ENCODE measurements at places on chromosomes 5 and 9.
A peak's percentile ranks its signal among the peaks of the same experiment; 100 is the strongest.

DNA sequence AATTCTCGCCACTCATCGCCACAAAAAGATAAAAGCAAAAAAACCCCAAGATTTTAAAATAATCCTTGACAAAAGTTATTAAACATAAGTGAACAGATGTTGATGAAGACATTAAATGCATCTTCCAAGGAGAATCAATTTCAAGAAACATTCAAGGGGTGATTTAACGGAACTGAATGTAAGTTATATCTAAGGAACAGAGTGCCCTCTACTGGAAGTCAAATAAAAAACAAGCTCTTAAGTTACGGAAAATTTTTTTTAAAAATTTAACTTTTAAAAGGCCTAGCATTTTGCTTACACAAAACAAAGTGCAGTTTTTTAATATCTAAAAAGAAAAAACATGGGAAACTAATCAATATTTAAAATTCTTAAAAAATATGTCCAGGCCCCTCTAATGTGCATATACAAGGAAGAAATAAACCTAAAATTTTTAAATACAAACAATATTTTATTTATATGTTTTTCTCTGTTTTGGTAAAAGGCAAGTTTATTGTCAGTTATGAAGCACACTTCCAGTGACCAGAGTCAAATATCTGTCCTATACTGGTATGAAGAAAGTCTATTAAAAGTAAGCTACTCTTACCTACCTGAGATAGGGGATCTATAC lies 28.0 kb downstream of the TEX10 start:
- no peak for ATAC-seq

DNA sequence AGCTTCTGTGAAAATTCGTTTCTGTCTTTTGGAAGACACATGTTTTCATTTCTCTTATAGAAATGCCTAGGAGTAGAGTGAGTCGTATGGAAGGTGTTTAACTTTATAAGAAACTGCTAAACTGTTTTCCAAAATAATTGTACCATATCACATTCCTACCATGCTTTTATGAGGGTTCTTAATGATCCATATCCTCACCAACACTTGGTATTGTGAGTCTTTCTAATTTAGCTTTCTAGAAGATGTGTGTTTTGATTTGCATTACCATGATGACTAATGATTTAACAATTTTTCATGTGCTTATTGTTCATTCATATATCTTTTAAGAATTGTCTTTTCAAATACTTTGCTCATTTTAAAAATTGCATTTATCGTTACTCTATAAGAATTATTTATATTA lies 223.6 kb downstream of the COMMD10 start:
- no peak for ATAC-seq

- no peak for ATAC-seq
Measured at GRCh38 chr5:171764265-171764664, 21.4 kb upstream of the SMIM23 start.

DNA sequence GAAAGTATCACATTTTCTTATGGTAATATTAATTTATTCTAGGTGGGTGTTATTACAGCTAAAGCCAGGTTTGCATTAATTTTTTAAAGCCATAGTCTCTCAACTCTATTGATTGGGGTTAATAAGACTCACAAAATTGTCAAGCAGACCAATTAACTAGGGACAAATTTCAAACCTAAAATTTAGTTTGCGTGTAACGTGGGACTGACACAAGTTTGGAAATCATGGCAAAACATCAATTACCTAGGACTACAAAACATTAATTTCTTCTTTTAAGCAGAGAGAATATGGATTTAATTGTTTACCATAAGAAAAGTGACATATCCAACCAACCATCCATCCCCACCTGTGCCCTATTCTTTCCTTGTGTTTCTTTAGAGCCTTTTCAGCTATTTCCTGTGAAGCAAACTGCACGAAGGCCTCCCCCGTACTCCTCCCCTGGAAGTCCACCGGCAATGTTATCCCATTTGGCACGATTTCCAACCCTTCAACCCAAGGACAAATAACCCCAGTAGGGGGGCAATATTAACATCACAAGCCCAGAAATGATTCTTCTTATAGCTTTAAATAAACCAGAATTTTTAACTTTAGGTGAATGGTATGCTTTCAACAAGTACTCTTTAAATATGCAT lies 4.4 kb downstream of the HNRNPH1 start:
- ATAC-seq: no peak

- ATAC-seq: peak; percentile 76
Measured at GRCh38 chr5:76402886-76403765, at the start of gene IQGAP2. IQGAP2 (plus strand) TSS chr5:76403285; CDS start chr5:76403546, 261 bp downstream.

GRCh38 chr5:139675213-139675612 lies 27.1 kb downstream of the CXXC5 start:
- ATAC-seq: no peak

GRCh38 chr9:37917801-37918664 lies 14.1 kb upstream of the SLC25A51 start:
- ATAC-seq: no peak

DNA sequence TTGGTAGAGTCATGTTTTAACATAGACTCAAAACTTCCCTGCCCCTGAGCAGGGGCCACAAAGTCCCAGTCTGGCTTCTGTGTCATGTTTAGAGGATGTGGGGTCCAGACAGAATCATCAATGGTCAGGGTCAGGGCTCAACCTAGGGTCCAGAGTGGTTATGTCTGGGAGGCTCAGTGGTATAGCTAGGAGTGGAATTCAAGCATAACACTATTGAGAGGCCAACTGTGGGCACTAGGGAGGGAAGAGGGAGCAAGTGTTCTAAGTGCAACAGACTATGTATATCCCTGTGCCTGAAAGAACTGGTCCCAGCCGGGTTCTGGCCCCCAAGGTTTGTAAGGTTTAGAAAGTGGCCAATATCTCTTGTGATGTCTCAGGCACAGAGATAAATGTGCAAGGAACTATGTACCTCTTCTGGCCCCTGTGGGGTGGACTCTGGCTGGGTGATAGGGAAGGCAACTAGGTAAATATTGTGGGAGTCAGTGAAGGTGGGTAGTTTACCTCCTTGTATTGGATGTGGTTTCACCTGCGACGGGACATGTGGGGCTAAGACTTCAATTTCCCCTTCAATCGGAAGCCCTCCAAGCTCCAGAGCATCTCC lies 14.0 kb downstream of the MYORG start:
- no peak for ATAC-seq

DNA sequence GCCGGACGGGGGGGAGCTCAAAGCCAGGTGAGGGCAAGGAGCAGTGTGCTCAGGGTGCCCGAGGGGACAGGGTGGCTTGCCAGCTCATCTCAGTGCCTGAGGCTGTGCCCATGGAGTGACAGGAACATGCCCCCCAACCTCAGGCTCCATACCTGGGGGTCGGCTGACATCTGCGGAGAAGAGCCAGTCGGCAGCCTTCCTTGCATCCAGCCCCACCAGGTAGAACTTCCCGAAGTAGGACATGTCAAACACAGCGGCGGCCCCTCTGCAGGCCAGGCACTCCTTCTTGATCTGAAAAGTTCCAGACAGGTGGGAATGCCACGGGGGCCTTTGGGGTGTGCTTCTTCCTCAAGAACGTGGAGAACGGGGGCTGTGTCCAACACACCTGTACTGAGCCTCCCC lies 42.1 kb downstream of the SARDH start:
- ATAC-seq: no peak

DNA sequence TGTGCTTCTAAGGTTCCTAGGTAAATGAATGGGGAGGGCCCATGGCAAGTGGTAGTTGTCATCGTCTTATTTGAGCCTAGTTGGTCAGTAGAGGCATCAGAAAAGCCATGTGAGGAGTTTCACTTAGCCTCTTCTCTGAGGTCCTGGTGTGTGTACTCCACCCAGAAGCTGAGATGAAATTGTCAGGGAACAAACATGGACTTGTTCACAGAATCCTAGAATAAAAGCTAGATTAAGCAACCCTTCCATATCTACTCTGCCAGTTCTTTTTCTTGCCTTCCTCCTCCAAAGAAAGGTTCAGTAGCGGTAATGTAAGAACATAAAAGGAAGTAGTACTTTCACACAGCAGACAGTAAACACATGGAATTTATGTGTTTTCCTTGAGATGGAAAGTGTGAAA lies 70.4 kb downstream of the ARHGAP26 start:
- ATAC-seq: no peak

GRCh38 chr5:38207343-38207742 lies 51.0 kb upstream of the EGFLAM start:
- no peak for ATAC-seq

All from esophagus mucosa (tissue), 1 donor.